ENCODE measurements at places on chromosomes 2 and 18.

DNA sequence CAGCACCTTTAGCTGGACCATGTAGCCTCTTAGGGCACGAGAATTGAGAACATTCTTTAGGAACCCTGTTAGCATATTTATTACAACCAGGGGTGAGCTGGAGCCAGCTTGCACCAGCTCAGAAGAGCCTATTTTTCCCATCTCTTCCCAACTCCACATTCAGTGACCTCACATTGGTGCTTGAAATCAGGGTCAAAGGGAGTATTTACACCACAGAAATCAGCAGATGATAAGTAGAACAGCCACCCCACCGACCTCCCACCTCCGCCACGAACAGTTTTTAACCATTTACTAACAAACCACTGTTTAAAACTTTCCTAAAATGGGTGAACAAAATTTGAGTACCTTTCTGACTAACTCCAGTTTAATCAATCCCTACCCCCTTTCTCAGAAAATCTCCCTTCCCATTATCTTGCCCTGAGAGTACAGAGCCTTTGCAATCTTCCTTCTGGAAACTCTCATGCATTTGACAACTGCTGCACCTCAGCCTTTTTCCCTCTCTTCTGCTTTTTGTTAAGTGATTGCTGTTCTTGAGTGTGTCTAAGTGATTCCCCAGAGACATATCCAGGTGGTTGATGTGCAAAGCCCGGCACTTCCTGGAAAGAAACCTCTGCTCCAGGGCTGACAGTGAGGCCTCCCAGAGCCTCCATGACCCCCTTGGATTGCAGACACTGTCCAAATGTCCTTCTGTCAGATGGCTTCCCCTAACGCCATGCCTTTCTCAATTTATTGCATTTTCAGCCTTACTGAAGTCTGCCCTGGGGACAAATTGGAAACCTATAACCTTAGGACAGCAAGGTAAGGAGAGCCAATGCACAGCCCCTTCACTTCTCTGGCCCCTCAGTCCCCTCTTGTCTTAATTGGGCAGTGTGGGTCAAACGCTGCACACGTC is 389.5 kb upstream of the TNP1 start:
- DNase-seq: peak; percentile 99

- no peak for DNase-seq
These were observed 28.3 kb upstream of the B3GNT7 start for GRCh38 chr2:231367178-231367577.

DNA sequence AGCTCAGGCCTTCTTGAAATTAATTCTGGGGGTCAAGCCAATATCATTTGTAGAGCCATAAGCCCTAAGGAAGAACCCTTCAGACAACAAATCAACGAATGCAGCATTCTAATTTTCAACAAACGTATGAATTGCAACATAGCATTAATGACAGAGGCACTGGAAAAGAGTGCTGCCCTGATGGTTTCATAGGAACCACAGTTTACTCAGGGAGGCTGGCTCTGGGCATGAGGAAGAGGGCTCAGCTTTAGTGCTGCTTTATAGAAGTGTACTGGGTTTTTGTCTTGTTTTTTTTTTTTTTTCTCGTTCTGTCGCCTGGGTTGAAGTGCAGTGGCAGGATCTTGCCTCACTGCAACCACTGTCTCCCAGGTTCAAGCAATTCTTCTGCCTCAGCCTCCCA is 36.1 kb upstream of the CAB39 start:
- no peak for DNase-seq

- no peak for DNase-seq
These were observed 27.2 kb downstream of the PXDN start for GRCh38 chr2:1717113-1717512.

DNA sequence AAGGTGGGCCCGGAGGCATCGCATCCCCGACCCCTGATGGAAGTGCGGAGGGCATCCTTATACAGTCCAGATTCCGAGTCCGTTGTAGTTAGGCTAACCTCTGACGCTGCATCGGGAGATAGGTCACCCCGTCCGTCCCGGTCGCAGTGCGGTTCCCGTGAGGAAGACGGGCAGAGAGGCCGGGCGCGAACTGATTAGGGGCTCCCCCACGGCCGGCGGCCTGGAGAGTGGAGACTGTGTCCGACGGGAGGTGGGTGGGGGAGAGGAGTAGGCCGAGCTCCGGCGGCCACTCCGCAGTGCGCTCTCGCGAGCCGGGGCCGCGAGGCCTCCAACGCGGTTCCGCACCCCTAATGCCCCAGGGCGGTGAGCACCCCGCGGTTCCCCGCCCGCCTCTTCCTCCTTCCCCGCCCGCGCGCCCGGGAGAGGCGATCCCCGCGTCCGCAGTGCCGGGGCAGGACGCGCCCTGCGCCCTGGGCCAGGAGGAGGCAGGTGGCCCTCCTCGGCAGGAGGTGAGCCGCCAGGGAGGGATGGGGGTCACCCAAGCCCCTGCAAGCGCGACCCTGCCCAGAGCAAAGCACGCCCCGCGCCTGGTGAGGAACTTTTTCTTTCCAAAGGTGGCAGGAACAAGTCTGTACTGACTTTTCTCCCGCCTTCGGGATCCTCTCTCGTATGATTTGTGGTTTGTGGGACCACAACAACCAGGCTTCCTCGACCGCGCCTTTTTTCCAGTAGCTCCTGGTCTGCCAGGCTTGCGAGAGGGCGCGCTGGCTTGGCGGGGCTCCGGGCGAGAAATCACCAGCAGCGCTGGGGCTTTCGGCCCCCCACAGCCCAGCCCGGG is 1.4 kb upstream of the SP5 start:
- no peak for DNase-seq

- no peak for DNase-seq
These were observed 1858.4 kb upstream of the PIK3C3 start for GRCh38 chr18:40096675-40097074.

GRCh38 chr2:158464426-158465281 is 7.9 kb downstream of the PKP4 start:
- no peak for DNase-seq

GRCh38 chr2:238571661-238572372 is 145.1 kb downstream of the ASB1 start:
- DNase-seq: no peak

- no peak for DNase-seq
These were observed 160.0 kb upstream of the STON1 start for GRCh38 chr2:48369971-48370370.

- DNase-seq: no peak
These were observed 353.3 kb upstream of the LRP1B start for GRCh38 chr2:142484111-142484510.
